ENCODE measurements at places on chromosomes 7 and 10. TPM values are rescaled to one million over a fixed set of nuclear protein-coding genes. Genes with fewer than 3 reads are reported as not detected.

DNA sequence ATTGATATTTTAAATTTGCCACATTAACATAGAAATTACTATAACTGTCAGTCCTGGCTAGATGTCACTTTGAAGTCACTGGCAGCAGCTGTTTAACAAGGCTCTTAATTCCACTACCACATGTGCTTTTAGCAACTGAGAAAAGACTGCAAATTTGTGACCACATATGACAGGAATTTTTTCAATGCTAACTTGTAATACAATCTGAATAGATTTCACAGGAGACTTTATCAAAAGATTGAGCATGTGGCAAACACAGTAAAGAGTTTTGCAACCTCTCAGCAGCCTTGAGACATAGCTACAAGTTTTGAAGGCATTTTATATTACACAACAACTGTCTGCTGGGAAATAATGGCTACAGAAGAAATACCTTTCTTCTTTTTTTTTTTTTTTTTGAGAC is 73.0 kb downstream of the MICU1 start:
- H3K4me3 ChIP-seq, result no peak overlapping the region
- no peak for DNase-seq
- H3K27ac ChIP-seq, result no peak overlapping the region
- no peaks in the 10 kb centered on the region for H3K4me1 ChIP-seq

Gene SLC29A4
- total RNA-seq, result 24.5 TPM

Gene EPHB4
- 61.1 TPM for total RNA-seq

Gene LZTS2
- total RNA-seq, result 93.0 TPM

Gene PRPS1L1
- total RNA-seq, result not detected

Gene EPHB6
- 12.6 TPM for total RNA-seq

Gene TSPAN12
- total RNA-seq, result 7.4 TPM

DNA sequence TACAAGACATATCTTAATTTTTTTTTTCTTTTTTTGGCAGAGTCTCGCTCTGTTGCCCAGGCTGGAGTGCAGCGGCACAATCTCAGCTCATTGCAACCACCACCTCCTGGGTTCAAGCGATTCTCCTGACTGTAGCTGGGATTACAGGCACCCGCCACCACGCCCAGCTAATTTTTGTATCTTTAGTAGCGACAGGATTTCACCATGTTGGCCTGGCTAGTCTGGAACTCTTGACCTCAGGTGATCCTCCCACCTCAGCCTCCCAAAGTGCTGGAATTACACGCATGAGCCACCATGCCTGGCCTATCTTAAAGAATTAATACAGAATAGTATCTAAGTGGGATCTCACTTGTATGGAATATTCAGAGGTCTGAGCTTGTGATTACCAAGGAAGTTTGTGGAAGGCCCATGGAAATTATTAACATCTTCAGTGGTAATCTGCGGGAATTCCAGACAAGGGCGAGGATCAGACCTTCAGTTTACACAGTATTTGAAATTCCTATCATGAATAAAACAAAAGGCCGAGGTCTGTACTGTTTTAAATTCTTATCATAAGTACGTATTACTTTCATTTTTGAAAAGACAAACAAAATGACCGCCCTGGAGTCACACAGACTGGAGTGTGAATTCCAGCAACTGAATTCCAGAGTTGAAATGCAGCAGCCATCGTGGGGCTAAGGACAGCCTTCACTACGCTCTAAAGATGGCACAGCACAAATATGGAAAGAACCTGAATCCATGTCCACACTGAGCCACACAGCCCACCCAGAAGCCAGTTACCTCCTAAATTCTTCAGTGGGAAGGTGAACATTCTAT is 16.7 kb downstream of the GPRIN2 start:
- H3K4me1 ChIP-seq, result no peaks in the 10 kb centered on the region
- no peaks in the 10 kb centered on the region for H3K27me3 ChIP-seq
- H3K36me3 ChIP-seq, result no peaks in the 10 kb centered on the region
- no peak overlapping the region for H3K4me3 ChIP-seq

DNA sequence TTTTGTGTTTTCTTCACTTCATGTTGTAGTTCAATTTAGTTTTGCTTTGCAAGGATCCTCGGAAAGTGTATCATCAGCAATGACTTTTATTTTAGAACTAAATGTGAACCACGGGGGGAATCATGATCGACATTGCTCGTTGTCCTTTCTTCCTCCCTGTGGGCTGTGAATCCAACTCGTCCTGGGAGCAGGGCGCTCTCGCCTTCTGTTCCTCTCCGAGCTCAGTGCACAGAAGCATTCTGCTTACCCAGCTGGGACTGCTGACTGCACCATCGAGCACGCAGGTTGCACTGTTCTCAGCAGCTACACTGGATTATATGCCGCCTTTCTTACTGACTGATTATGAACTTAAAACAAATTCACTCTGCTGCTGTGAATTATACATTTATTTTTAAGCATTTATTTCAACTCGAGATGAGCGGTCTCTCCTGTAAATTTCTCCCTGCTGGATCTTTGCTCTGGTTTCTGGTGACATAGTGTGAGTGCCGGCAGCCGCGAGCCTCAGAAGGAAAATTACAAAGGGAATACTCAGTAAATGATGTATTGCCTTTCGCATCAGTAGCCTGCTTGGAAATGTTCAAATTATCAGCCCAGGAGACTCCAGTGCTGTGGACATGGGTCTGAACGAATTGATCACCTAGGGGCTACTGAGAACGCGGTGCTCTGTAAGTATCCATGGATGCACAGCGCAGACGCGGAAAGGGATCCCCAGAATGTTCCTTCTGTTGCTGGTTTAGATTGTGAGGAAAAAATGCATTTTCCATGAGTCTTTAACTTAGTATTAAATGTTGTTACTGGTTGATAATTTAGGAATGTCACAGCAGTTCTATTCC is 92.6 kb downstream of the PTPRE start:
- peaks cover 10% of the 10 kb centered on the region for H3K27me3 ChIP-seq
- H3K36me3 ChIP-seq, result no peaks in the 10 kb centered on the region
- no peak for DNase-seq
- H3K4me3 ChIP-seq, result no peak overlapping the region
- no peak overlapping the region for H3K27ac ChIP-seq

DNA sequence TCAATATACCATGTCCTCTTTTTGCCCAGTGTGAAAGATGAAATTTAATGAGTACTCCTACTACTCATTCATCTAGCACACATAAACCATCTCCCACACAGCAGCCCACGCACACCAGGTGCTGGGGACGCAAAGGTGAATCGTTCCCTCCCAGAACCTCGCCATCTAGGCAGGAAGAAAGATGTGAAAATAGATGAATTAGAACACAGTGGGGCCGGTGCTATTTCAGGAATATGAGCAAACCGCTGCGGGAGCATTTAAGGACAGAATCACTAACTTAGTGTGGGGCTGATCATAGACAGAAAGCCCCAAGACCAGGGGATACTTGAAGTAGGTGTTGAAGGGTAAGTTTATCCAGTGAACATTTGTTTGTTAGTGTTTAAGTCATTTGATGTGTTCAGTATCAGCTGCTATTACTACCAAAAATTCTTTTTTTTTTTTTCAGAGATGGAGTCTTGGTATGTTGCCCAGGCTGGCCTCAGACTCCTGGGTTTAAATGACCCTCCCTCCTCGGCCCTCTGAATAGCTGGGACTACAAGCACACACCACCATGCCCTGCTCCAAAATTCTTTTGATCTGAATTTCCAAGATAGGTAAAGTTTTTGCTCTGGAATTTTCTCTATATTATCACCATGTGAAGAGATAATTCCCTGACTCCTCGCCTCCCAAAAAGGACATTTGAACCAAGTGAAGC is 48.8 kb downstream of the CPXM2 start:
- no peaks in the 10 kb centered on the region for H3K4me1 ChIP-seq
- H3K27ac ChIP-seq, result no peak overlapping the region
- peaks cover 83% of the 10 kb centered on the region for H3K27me3 ChIP-seq
- DNase-seq, result no peak

Gene HMX2
- not detected for total RNA-seq

DNA sequence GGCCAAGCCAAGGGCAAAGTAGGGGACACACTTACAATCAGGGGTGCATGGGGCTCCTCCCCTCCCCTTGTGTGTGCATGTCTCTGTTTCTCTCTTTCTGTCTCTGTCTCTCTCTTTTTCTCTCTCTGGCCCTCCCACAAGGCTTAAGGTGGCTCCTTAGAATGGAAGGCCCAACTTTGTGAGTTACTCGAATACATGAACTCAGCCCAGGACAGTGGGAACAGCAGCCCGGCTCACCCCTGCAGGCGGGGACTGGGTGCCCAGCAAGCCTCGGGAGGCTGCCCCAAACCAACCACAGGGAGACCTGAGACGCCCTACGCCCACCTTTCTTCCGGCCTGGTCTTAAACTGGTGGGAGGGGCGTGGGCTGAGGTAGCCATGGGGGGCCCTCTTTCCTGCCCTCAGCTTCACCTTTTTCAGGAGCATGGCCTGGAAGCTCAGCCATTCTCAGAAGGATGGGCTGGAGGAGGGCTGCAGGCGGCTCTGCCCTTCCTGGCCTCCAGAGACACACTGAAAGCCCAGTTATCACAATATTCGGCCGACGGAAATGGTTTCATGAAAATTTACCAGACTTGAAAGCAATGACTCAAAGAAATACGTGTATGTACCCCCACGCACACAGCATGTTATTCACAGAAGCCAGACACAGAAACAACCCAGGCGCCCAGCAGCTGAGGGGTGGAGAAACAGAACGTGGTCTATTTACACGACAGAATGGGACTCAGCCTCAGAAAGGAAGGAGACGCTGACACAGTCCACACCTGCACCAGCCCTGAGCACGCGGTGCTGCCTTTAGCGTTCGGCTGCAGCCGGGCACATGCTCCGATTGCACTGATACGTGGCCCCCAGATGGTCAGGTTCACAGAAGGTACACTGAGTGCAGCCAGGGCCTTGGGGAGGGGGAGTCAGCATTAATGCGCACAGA is 229.5 kb downstream of the PTPRN2 start:
- H3K36me3 ChIP-seq, result no peaks in the 10 kb centered on the region
- DNase-seq, result no peak
- no peaks in the 10 kb centered on the region for H3K4me1 ChIP-seq
- H3K27ac ChIP-seq, result no peak overlapping the region

DNA sequence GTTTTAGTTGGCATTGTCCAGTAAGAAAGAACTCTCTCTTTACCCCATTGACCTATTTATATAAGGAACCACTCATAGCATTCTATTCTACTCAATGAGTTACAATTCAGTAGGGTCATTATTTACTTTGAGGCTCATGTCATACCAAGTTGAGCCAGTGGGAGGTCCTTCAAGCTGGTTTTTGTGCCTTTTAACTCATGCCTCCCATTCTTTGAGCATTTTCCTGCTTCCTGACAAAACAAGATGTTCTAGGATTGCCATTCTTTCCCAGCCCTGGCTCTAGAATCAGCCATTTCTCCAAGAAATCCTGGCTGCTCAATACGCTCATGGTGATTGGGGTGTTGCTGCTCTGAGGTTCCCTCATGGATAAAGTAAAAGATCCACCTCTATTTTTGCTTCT is 250.1 kb downstream of the ABCA13 start:
- H3K4me3 ChIP-seq, result no peak overlapping the region
- DNase-seq, result no peak
- no peaks in the 10 kb centered on the region for H3K36me3 ChIP-seq
- H3K4me1 ChIP-seq, result no peaks in the 10 kb centered on the region
- H3K27me3 ChIP-seq, result no peaks in the 10 kb centered on the region

DNA sequence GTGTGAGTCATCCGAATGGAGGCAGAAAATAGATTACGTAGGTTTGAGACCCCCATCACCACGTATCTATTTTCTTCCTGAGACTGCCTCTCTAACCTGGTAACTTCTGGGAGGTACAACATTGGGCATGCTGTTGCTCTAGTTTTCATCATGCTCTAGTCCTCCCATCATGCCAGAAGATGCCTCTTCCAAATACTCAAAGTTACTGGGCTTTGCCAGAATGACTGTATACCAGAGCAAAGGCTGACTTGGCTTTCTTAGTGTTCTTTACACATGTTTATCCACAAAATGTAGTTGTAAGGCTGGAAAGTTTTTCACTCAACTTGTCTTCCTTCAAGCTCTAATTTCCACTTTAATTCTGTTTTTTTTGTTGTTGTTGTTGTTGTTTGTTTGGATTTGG is 370.5 kb downstream of the MDFIC start:
- no peak overlapping the region for H3K27ac ChIP-seq
- H3K4me3 ChIP-seq, result no peak overlapping the region
- no peaks in the 10 kb centered on the region for H3K36me3 ChIP-seq
- H3K27me3 ChIP-seq, result no peaks in the 10 kb centered on the region
- no peaks in the 10 kb centered on the region for H3K4me1 ChIP-seq
- DNase-seq, result no peak

DNA sequence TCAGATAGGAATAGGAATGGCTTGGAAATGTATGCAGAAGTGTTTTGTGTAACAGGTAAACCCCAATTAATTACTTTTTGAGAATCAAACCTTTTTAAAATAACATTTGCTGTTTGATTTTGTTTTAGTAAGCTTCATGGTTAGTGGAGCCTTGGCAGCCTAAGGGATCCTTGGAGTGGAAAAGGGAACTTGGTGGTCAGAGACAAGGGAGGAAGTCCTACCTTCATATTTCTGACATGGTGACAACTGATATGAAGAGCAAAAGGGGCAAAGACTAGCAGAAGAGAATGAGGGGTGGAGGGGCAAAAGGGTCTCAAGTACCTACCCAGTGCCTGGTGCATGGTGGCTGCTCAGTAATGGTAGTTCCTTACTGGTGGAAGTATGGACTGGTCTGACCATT is 32.3 kb downstream of the AHCYL2 start:
- no peaks in the 10 kb centered on the region for H3K36me3 ChIP-seq
- H3K4me1 ChIP-seq, result no peaks in the 10 kb centered on the region
- H3K4me3 ChIP-seq, result no peak overlapping the region
- DNase-seq, result no peak

DNA sequence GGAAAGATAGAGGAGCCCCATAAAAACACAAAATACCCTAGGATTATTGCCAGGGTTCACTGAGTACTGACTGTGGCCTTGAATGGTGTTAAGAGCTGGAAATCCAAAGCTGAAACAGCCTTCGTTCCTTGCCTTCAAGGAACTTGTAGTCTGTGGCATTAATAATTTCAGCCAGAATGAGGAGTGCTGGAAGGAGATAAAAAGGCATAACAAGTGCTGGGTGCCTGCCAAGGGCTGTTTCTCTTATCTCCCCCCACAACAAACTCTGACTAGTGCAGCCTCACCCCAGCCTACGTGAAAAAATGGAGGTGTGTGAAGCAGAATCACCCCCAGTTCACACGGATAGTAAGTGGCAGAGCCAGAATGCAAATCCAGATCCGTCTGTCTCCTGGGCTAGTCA is 199.1 kb upstream of the LYZL2 start:
- no peak overlapping the region for H3K4me3 ChIP-seq
- no peak overlapping the region for H3K27ac ChIP-seq
- DNase-seq, result no peak
- H3K4me1 ChIP-seq, result no peaks in the 10 kb centered on the region

Gene RAB11FIP2
- 16.8 TPM for total RNA-seq

Measured in HCT116 (cell line).